Panc1 (cell line): ENCODE measurements at places on chromosomes 7 and 10. TPM values are rescaled to one million over a fixed set of nuclear protein-coding genes. Genes with fewer than 3 reads are reported as not detected.
A peak's percentile ranks its signal among the peaks of the same experiment; 100 is the strongest.

The NACAD gene
- 5.3 TPM for total RNA-seq

The PRKAG2 gene
- total RNA-seq: 71.6 TPM

The ANKRD26 gene
- total RNA-seq: 6.9 TPM

The KAT6B gene
- 31.1 TPM for total RNA-seq

The ATP6V0A4 gene
- 0.15 TPM for total RNA-seq

The FOXI2 gene
- total RNA-seq: not detected

The PRPS1L1 gene
- total RNA-seq: not detected

GRCh38 chr10:88159127-88159829 lies 295.9 kb downstream of the PTEN start:
- no peak overlapping the region for H3K27ac ChIP-seq
- no peaks in the 10 kb centered on the region for H3K4me1 ChIP-seq
- H3K36me3 ChIP-seq: no peaks in the 10 kb centered on the region
- no peaks in the 10 kb centered on the region for H3K27me3 ChIP-seq
- DNase-seq: no peak

DNA sequence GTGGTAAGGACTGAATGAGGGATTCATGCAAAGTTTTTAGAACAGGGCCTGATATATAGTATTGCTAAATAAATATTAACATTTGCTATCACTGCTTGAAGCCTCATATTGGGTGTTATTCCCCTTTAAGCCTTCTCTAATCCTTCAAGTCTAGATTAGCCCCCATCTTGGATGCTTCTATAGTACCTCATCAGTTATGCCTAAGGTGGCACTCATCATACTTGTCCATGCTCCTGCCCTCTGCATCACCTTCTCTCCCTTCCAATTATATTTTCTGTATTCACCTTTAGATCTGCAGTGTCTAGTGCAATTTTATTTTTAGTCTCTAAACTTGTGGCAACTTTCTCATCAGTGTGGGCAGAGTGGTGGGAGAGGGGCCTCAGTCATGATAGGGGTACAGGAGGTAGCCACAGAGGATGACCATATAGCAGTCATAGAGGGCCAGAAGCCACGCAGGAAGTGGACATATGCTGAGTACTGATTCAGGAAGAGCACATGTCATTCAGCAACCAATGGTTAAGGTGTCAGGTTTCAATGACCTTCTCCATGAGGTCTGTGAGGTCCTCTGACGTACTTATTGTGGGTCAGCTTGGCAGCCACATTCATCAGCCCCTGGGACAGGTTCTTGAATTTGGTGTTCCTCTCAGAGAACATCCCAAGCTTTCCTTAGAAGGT lies 2.5 kb downstream of the ENTPD1 start:
- H3K36me3 ChIP-seq: no peaks in the 10 kb centered on the region
- H3K4me3 ChIP-seq: no peak overlapping the region
- H3K4me1 ChIP-seq: no peaks in the 10 kb centered on the region
- H3K27ac ChIP-seq: no peak overlapping the region
- H3K27me3 ChIP-seq: peaks cover 12% of the 10 kb centered on the region
- DNase-seq: no peak

DNA sequence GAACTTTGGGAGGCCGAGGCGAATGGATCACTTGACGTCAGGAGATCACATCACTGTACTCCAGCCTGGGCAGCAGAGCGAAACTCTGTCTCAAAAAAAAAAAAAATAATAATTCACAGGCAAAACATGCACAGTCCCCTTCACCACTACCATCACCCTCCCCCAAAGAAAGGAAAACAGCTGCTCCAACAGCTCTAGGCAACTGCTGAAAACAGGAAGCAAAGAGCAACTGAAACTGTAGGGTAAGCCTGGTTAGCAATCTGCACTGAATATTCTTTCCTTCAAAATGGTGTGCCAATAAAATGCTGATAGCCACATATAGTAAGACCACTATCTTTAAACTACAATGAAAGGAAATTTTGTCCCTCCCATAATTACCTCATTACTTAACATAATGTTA lies 11.8 kb downstream of the NT5C2 start:
- H3K27me3 ChIP-seq: no peaks in the 10 kb centered on the region
- no peak overlapping the region for H3K4me3 ChIP-seq
- H3K36me3 ChIP-seq: peaks cover 20% of the 10 kb centered on the region; the same call in 1 of the 2 replicates
- peaks cover 57% of the 10 kb centered on the region for H3K4me1 ChIP-seq

DNA sequence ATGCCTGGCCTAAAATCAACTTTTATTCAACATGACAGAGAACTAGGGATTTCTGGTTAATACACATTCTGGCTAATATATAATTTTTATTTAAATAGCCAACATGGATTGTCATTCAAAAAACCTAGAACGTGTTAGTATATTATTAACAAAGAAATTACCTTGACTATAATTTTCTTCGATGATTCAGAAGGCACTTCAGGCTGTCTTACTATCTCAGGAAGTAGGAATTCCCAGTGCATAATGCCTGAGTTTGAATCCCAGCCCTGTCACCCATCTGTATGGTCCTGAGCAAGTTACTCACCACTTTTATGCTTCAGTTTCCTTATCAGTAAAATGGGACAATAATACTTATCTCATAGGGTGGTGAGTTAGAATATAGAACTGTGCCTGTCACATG lies 106.2 kb downstream of the SORCS1 start:
- H3K27ac ChIP-seq: no peak overlapping the region
- H3K36me3 ChIP-seq: no peaks in the 10 kb centered on the region

- no peak overlapping the region for H3K27ac ChIP-seq
- DNase-seq: no peak
- H3K4me1 ChIP-seq: no peaks in the 10 kb centered on the region; the same call in 1 of the 2 replicates
- H3K4me3 ChIP-seq: no peak overlapping the region
- no peaks in the 10 kb centered on the region for H3K36me3 ChIP-seq
These were observed 370.1 kb downstream of the FRMD4A start for GRCh38 chr10:13960603-13961002.

DNA sequence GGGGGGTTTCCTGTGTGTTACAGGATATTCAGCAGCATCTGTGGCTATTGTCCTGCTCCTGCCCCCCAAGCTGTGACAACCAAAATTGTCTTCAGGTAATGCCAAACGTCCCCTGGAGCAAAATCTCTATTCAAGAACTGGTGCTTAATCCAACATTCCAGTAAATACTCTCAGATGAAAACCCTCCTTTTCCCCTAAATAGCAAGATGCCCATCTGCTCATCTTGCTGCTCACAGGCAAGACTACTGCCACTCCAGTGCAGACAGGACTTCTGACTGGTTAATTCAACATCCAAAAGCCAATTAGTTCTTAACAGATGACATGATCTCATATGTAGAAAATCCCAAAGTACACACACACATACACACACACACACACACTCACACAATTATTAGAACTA lies 20.5 kb upstream of the JAZF1 start:
- H3K27ac ChIP-seq: no peak overlapping the region
- H3K27me3 ChIP-seq: peaks cover 10% of the 10 kb centered on the region; the same call in 1 of the 2 replicates
- H3K36me3 ChIP-seq: no peaks in the 10 kb centered on the region
- H3K4me1 ChIP-seq: no peaks in the 10 kb centered on the region
- no peak for DNase-seq
- H3K4me3 ChIP-seq: no peak overlapping the region

- H3K4me3 ChIP-seq: no peak overlapping the region
- H3K36me3 ChIP-seq: no peaks in the 10 kb centered on the region
- no peak for DNase-seq
- H3K4me1 ChIP-seq: no peaks in the 10 kb centered on the region
- no peak overlapping the region for H3K27ac ChIP-seq
These were observed 218.2 kb upstream of the ETV1 start for GRCh38 chr7:14207711-14208110.

- H3K4me1 ChIP-seq: no peaks in the 10 kb centered on the region
- H3K27me3 ChIP-seq: no peaks in the 10 kb centered on the region
- DNase-seq: no peak
- H3K36me3 ChIP-seq: peaks cover 3% of the 10 kb centered on the region; the same call in 1 of the 2 replicates
These were observed 47.9 kb downstream of the OGDH start for GRCh38 chr7:44654255-44654796.

GRCh38 chr10:74058658-74059057 lies 60.7 kb downstream of the VCL start:
- peaks cover 3% of the 10 kb centered on the region; the same call in 1 of the 2 replicates for H3K36me3 ChIP-seq
- no peak overlapping the region for H3K27ac ChIP-seq
- H3K4me1 ChIP-seq: peaks cover 30% of the 10 kb centered on the region
- no peak for DNase-seq
- H3K4me3 ChIP-seq: no peak overlapping the region

DNA sequence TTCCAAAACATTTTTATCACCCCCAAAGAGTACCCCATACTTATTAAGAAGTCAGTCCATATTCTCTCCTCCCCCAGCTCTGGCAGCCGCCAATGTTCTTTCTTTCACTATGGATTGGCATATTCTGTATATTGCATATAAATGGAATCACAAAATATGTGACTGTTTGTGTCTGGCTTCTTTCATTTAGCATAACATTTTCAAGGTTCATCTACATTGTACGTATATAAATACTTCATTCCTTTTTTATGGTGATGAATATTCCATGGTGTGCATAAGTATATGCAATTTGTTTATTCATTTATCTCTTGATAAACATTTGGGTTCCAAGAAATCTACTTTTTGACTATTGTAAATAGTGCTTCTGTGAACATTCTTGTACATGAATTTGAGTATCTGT lies 653.1 kb downstream of the XPNPEP1 start:
- no peak overlapping the region for H3K27ac ChIP-seq
- H3K27me3 ChIP-seq: no peaks in the 10 kb centered on the region
- H3K4me1 ChIP-seq: no peaks in the 10 kb centered on the region
- no peaks in the 10 kb centered on the region for H3K36me3 ChIP-seq

- DNase-seq: no peak
- H3K4me1 ChIP-seq: no peaks in the 10 kb centered on the region
- no peak overlapping the region for H3K4me3 ChIP-seq
- no peaks in the 10 kb centered on the region for H3K36me3 ChIP-seq
These were observed 45.8 kb upstream of the CARD11 start for GRCh38 chr7:3089493-3089892.

GRCh38 chr10:103021900-103022293 lies 103.8 kb downstream of the CNNM2 start:
- no peak for DNase-seq
- H3K27ac ChIP-seq: peak overlapping the region; percentile 36; the same call in 1 of the 2 replicates
- no peaks in the 10 kb centered on the region for H3K36me3 ChIP-seq
- H3K4me3 ChIP-seq: no peak overlapping the region
- H3K27me3 ChIP-seq: no peaks in the 10 kb centered on the region
- peaks cover 11% of the 10 kb centered on the region; the same call in 1 of the 2 replicates for H3K4me1 ChIP-seq

DNA sequence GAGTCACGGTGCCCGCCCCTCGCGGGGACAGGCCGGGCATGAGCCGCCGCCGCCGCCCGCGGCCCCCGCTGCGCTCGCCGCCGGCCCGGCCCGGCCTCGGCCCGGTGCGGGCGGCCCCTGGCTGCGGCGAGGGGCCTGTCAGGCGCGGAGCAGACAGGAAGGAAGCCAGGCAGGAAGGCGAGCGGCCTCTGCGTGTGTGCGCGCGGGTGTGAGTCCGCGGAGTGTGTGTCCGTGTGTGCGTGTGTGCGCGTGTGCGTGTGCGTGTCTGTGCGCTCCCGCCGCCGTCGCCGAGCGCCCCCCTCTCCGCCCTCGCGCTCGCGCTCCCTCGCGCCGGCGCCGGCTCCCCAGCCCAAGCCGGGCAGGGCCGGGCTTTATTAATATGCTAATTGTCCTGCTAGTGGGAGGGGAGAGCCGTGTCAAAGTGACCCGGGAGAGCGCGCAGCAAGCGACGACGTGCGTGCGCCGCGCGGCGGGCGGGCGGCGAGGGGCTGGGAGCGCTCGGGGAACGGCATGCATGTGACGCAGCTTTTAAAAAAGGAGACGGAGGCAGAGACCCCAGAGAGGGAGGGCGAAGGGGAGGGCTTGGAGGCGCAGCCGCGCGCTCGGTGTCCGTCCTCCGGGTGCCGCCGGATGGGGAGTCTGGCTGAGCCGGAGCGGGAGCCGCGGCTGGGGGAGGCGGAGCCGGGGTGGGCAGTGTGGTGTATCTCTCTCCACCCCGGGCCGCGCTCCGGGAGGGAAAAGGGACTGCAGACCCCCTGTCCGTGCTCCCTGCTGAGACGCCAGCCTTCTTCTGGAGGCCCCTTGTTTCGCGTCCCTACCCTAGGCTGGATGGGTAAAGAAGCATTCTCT lies at the start of gene LDB1:
TSS of gene LDB1 (minus strand) at position 227 of the 849 bp plus-strand sequence. CDS start 258 bp downstream, outside the sequence.
- no peaks in the 10 kb centered on the region for H3K27me3 ChIP-seq
- H3K36me3 ChIP-seq: no peaks in the 10 kb centered on the region; the same call in 1 of the 2 replicates
- H3K4me1 ChIP-seq: peaks cover 49% of the 10 kb centered on the region
- peak within 1 kb of the TSS; percentile 91 for H3K27ac ChIP-seq

DNA sequence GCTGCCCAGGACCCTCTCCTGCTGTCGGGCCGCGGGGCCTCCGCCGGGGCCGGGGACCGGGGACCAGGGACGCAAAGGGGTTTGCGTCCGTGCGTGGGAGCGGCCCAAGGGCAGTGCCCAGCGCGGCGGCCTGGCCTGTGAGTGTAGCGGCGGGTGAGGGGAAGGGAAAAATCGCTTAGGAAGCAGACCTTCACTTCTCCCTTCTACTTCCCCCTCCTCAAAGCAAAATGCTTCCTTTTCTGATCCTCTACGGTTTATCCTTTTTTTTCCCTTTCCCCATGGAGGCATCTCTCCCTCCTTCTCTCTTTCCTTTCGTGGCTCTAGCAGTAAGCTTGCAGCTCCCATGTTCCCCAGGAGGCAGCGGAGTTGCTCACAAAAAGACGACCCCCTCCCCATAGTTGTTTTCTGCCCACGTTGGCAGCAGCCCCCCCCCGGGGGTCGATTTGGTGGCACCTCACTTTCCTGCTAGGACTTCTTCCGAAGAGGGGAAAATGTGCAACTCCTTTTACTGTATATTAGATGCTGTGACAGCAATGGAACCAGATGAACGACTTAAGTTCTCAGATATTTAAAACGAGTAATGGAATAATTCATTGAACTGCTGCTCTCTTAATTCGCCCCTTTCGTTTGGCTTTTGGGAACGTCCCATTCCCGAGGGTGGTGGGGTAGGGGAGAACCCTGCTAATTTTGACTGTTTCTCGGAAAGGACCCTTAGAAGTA lies 724 bp downstream of the CAPZA2 start:
- 0 out of 2 replicates have a peak, but pooled peaks cover 4% of the 10 kb centered on the region for H3K4me1 ChIP-seq
- no peak for DNase-seq
- H3K27me3 ChIP-seq: no peaks in the 10 kb centered on the region

- DNase-seq: no peak
- no peaks in the 10 kb centered on the region for H3K36me3 ChIP-seq
- no peak overlapping the region for H3K4me3 ChIP-seq
These were observed 238.7 kb downstream of the PLXNA4 start for GRCh38 chr7:132337450-132338080.

GRCh38 chr7:78734626-78735025 lies 718.8 kb downstream of the MAGI2 start:
- H3K36me3 ChIP-seq: no peaks in the 10 kb centered on the region
- H3K4me1 ChIP-seq: no peaks in the 10 kb centered on the region
- DNase-seq: no peak
- no peaks in the 10 kb centered on the region for H3K27me3 ChIP-seq
- H3K4me3 ChIP-seq: no peak overlapping the region

DNA sequence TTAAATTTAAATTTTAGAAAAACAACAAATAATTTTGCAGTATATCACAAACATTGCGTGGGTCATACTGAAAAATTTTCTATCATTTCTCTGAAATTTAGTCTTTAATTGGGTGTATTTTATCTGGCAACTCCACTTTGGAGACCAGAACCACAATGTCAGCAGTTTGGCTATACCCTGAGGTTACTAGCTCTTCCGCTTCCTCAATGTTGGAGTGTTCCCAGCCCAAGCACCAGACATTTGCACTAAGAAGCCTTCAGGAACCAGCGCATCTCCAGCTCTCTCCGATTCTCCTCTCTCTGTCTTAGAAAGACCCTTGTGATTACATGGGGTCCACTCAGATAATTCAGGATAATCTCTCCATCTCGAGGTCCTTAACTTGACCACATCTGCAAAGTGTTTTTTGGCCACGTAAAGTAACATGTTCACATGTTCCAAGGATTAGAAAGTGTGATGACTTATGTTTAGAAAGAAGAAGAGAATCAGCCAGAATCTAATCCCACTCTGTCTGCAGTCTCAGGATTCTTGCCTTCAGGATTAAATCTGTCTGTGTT lies 43.1 kb upstream of the ADRB1 start:
- no peaks in the 10 kb centered on the region for H3K4me1 ChIP-seq
- DNase-seq: no peak
- H3K36me3 ChIP-seq: no peaks in the 10 kb centered on the region
- H3K27ac ChIP-seq: no peak overlapping the region
